Occipital lobe (tissue), 3 donors: ENCODE measurements at places on chromosomes 7 and 10.

GRCh38 chr10:104415526-104416165, 62.0 kb downstream of the CFAP58 start:
- DNase-seq = no peak

DNA sequence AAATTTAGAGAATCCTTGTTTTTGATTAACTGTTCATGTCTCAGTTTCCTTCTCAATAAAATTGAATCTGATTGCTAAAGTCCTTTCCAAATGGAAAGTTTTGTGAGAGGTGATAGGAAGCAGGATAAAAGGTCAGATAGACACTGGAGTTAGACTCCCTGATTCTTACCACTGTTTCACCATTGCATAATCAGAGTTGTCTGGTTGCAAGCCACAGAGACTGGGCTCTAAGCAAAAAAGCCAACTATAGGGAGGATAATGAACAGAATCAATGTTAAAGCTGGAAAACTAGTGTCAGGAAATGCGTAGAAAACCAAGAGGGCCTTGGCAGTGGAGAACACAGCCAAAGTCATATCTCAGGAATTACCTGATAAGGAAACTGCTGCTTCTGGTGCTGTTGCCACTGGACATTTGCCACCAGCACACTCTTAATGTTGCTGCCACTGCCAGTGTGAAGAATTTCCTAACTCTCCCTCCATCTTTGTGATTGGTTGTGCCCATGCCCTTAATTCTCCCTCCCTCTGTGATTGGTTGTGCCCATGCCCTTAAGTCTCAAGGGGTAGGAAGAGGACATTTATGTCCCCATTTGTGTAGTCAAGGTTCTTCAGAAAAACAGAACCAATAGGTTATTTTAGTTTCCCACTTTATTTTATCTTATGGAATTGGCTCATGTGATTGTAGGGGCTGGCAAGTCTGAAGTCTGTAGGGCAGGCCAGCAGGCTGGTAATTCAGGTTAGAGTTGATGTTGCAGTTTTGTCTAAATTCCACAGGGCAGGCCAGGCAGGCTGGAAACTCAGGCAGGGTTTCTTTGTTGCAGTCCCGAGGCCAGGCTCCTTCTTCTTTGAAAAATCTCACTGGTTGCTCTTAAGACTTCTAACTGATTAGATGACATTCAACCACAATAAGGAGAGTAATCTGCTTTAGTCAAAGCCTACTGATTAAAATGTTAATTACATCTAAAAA, 639.0 kb downstream of the REEP3 start:
- DNase-seq = no peak

DNA sequence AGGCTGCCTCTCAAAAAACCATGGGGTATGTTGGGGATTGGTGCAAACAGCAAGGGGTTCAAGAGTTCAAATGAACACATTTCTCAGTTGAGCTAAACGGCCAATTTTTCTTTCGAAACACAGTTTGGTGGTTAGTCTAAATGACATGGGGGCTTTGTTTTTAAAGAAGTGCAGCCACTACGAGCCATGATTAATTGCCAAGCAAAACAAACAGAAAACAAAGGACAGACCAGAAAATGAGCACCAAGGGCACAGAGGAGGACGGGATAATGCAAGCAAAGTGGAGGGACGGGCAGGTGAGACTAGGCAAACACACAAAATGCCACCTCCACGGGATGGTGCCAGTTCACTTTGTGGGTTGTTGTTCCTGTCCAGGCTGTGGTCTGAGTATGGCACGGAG, 64.5 kb upstream of the PDLIM1 start:
- no peak for DNase-seq

DNA sequence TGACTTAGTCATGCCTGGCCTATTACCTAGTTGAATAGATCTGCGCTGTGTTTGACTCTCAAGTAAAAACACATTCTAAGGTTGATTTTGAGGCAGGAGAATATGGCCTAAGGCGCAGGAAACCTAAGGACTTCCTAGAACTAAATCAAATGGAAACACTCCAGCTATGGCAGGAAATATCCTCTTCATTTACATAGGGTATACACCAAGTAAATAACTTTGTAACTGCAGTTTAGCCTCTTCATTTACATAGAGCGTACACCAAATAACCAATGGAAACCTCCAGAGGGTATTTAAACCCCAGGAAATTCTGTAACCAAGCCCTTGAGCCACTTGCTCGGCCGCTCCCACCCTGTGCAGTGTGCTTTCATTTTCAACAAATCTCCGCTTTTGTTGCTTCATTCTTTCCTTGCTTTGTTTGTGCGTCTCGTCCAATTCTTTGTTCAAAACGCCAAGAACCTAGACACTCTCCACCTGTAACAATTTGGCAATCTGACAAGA, 35.6 kb upstream of the XRCC2 start:
- DNase-seq = no peak

- DNase-seq = no peak
Measured at GRCh38 chr7:108097703-108098102, 32.5 kb downstream of the LAMB4 start.

DNA sequence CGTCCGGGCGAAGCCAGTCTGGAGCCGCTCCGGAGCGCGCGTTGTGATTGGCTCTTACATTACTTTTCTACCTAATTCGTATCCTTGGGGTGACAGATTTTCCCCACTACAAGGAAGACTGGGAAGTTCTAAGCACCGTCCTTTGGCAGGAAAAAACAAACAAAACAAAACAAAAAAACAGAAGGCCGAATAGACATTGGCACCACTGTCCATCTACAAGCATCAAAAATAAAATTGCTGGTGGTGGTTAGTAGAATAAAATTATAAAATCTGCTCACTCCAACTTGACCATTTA, 651 bp upstream of the SKAP2 start:
- no peak for DNase-seq

GRCh38 chr10:131354380-131354779, 42.9 kb upstream of the TCERG1L start:
- no peak for DNase-seq

GRCh38 chr7:19670806-19671205, 38.0 kb downstream of the POLR1F start:
- no peak for DNase-seq

DNA sequence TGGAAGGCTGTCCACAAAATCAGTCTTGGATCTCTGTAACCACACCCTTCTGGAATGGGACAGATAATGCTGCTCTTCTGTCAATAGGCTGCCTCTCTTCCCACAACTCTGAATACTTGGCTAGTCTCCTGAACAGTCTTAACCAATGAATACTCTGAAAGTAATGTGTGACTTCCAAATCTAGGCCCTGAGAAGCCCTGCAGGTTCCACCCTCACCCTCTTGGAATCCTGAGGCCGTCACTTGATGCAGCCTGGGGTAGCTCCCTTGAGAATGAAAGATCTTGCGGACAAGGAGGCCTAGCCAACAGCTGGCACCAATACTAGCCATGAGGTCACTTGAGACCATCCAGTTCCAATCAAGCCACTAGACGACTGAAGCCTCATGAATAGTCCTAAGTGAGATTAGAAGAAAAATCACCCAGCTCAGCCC, 109.2 kb downstream of the ARHGAP12 start:
- DNase-seq = no peak

DNA sequence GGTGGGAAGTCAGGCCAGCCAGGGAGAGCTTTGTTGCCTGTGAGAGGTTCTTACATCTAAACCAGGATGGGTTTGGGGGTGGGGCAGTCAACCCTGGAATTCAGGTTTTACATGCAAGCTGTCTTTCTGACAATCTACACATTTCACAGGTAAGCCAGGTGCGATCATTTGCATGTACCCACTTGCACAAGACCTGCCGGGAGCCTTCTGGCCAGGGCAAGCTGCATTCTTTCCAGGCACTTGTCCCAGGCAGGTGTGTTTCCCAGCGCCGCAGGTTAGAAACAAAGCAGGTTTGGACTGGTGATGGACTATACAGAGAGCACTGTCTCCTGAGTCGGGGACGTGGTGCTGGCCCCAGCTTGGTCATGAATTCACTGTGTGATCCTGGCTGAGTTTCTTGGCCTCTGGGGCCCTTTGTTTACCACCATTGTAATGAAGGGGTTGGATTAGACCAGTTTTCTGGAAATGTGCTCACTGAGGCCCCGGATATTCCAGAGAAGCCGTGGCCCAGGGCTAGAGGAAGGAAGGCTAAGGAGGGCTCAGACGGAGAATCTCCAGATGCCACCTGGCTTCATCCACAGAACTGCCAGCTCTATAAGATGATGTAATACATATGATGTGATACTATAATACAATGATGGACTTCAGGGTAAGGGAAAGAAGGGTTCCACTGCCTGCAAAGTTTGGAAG, 205.2 kb upstream of the SVIL start:
- DNase-seq = no peak

- DNase-seq = no peak
Measured at GRCh38 chr7:21030237-21030871, 243.7 kb upstream of the SP8 start.

DNA sequence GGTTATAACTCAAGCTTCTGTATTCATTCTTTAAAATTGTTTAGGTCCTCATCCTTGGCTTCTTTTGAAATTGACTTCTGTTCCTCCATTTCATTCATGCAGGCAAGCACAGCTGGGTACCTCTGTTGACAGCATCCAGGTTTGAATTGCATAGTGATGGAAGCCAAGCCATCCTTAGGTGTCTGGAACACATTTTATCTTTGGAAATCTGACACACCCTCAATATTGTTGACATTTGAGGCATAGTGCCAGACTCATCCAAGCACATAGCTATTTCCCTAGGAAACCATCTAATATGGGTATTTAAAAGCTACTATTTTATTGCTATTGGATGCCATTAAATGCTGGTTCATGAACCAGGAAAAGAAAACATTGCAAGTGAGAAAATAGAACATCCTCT, 142.1 kb upstream of the PTPRZ1 start:
- no peak for DNase-seq

- DNase-seq = no peak
Measured at GRCh38 chr10:17665747-17666146, 21.8 kb downstream of the STAM start.

DNA sequence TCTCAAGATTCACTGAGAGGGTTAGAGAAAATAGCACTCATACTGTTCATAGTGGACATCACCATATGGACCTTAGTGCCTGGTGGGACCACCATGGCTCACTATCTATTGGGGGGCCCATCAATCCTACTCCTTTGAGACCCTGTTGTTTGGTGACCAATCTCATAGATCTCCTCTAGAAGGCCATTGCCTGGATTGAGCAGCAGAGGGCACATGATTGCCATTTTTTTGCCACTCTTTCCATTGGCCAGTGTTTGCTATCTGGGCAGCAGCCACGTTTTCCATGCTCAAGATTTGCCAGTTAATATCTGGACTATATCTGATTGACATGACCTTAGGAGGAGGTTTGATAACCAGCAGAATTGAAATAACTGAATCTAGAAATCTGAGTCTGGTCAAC, 244.5 kb downstream of the ITGB1 start:
- DNase-seq = no peak

DNA sequence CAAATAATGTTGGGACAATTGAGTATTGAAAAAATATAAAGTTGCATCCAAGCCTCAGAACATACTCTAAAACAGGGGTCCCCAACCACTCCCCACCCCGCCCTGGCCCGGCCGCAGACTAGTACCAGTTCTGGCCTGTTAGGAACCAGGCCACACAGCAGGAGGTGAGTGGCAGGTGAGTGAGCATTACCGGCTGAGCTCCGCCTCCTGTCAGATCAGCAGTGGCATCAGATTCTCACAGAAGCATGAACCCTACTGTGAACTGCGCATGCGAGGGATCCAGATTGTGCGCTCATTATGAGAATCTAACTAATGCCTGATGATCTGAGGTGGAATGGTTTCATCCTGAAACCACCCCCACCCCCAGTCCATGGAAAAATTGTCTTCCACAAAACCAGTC, 19.4 kb downstream of the HIPK2 start:
- DNase-seq = no peak

DNA sequence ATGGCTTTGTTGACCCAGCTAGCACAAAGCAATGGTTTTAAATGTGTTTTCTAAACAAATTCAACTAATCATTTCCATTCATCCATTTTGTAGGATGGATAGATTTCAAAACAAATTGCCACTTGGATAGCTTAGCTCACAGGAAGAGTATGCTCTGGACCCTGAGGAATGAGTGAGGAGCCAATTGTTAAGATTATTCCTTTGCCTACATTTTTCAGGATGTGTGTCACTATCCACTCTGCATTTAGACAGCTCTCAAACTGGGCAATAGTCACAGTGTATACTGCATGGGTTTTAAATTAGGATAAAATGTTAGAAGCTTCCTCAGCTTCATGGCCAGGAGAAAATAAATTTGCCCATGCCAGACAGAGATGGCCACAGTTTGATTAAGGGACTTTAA, 605.6 kb upstream of the TEX47 start:
- no peak for DNase-seq

DNA sequence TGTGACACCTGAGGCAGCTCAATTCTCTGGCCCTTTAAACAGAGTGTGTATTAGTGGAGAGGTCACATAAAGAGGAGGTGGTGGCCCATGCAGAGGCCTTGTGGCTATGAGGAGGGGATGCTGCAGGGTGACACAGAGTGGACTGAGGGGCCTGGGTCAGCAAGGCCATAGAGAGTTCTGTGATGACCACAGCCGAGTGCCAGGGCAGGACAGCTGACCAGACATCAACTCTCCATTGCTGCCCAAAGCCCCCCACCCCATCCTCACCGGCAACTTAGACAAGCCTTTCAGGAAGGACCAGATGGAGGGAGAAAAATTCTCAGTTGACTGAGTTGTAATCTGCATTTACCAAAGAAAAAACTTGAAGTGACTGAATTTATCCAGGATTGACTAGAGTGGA, 378.1 kb downstream of the RPS24 start:
- DNase-seq = no peak

DNA sequence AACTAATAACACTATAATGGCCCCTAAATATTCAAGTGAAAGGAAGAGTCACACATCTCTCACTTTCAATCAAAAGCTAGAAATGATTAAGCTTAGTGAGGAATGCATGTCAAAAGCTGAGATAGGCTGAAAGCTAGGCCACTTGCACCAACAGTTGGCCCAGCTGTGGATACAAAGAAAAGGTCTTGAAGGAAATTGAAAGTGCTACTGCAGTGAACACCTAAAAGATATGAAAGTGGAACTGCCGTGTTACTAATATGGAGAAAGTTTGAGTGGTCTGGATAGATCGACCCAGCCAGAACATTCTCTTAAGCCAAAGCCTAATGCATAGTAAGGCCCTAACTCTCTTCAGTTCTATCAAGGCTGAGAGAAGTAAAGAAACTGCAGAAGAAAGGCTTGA, 12.1 kb upstream of the SNX13 start:
- no peak for DNase-seq

DNA sequence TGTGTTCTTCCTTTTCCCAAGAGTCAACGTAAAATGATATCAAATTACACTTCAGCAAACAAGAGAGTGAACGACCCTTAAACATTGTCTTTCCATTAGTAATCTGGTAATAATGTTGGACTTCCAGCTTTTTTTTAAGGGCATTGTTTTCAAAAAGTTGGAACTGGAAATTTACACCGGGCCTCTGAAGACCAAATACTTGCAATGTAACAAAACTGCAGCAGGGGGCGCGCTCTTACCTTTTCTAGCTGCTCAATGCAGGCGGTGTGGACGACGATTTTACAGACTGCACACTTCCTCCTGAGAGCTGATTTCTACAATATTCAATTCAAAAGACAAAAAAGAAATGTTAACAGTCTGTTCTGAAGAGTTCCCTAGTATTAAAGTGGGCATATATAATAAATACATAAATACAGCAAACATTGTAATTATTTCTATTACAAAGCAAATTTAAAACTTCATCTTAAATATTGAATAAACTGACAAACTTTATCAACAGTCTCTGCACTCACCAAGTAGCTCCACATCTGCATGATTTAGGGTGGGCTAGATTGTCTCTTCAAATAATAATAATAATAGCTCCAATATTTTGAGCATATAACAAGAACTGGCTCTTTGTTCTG, 190.4 kb downstream of the DGKI start:
- DNase-seq = peak; percentile 25

- DNase-seq = no peak
Measured at GRCh38 chr7:207418-208129, 15.2 kb downstream of the FAM20C start.
